Activated CD4-positive, alpha-beta memory T cell treated with anti-CD3 and anti-CD28 coated beads, Interleukin-2, amount 10 ng/mL, durations not matched to agents 7 days and 5 days (primary cell): ENCODE measurements at places on chromosomes 12 and 14. TPM values are rescaled to one million over a fixed set of nuclear protein-coding genes. Genes with fewer than 3 reads are reported as not detected.

DNA sequence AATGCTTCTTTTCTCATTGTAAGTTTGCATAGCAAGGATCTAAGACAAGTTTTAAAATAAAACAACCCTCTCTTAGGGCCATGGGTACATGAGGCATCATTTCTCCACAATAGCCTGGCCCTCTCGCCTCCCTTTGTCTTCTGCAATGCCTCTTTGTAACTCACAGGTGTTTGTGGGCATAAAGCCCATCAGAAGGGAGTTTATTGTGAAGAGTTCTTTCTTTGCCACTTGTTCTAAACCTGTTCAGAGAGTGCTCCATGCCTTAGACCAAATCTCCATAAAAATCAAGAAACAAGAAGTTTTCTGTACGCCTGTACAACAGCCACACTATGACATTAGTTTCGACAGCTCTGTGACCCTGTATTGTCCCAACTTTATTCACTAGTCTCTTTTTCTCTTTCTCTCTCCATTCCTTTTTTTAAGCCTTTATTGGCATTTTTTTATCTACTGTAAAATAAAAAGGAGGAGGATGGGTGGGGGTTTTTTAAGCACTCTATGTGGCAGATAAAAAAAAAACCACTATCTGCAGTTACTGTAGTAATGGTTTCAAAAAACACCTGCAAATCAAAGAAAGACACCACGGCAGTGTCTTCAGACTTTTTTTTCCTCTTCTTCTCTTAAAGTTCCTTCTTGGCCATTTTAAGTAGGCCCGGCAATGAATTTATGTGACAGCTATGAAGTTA, 1.6 kb downstream of the C12orf42 start:
- peak overlapping the region; percentile 33 for H3K4me3 ChIP-seq
- peaks cover 38% of the 10 kb centered on the region for H3K27me3 ChIP-seq
- H3K4me1 ChIP-seq = peaks cover 16% of the 10 kb centered on the region
- DNase-seq = no peak
- H3K36me3 ChIP-seq = no peaks in the 10 kb centered on the region
- H3K27ac ChIP-seq = no peak overlapping the region

- H3K27ac ChIP-seq = no peak overlapping the region
- H3K27me3 ChIP-seq = peaks cover 14% of the 10 kb centered on the region
- no peak for DNase-seq
- no peaks in the 10 kb centered on the region for H3K4me1 ChIP-seq
- no peak overlapping the region for H3K4me3 ChIP-seq
- H3K36me3 ChIP-seq = no peaks in the 10 kb centered on the region
Observed at GRCh38 chr14:104970231-104971068, 7.7 kb downstream of the AHNAK2 start.

DNA sequence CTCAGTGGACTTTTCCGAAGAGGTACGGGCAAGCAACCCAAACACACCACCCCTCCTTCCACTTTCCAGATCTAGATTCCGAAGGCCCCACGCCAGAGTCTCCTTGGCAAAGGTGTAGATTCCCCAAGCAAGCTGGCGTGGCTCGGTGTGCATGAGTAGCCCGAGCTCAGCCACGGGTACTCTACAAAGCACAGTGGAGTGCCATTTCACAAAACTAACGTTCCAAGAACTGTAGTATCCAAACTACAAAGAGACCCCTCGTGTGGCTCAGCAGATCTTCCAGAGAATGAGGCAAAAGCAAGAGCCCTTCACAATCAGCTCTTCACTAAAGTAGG, 72.1 kb downstream of the FOXN3 start:
- H3K4me3 ChIP-seq = no peak overlapping the region
- DNase-seq = no peak
- H3K4me1 ChIP-seq = peaks cover 10% of the 10 kb centered on the region
- H3K36me3 ChIP-seq = peaks cover 50% of the 10 kb centered on the region

- no peak for DNase-seq
- H3K4me1 ChIP-seq = peaks cover 19% of the 10 kb centered on the region
- H3K4me3 ChIP-seq = no peak overlapping the region
Observed at GRCh38 chr12:124490584-124491305, 76.7 kb downstream of the NCOR2 start.

The SLC6A15 gene
- total RNA-seq = not detected

- H3K4me3 ChIP-seq = no peak overlapping the region
- H3K4me1 ChIP-seq = no peaks in the 10 kb centered on the region
- no peaks in the 10 kb centered on the region for H3K36me3 ChIP-seq
- no peak overlapping the region for H3K27ac ChIP-seq
- DNase-seq = no peak
Observed at GRCh38 chr12:52533686-52534470, 13.7 kb upstream of the KRT5 start.

DNA sequence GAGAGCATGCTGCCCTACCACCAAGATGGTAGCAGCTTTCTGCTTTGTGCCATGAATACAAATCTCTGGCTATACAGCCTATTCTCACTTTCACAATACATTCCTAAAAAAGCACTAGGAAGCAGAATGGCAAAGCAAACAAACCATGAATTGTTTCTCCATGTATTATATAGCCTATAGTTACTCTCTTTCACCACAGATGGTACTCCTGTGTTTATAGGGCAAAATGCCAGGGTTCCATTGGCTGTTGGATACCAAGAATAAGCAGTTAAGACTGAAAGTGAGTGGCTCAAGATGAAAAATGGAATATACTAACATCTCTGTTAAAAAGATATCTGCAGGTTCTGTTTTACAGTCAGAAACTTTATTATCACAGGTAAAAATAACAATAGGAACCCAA, 11.1 kb downstream of the ARF3 start:
- H3K27me3 ChIP-seq = no peaks in the 10 kb centered on the region
- H3K36me3 ChIP-seq = peaks cover 13% of the 10 kb centered on the region
- H3K4me3 ChIP-seq = no peak overlapping the region
- no peak overlapping the region for H3K27ac ChIP-seq

The CLEC14A gene
- not detected for total RNA-seq

GRCh38 chr14:77623201-77623600, 6.8 kb upstream of the SPTLC2 start:
- no peaks in the 10 kb centered on the region for H3K36me3 ChIP-seq
- H3K4me3 ChIP-seq = no peak overlapping the region
- no peak for DNase-seq

The OR6C65 gene
- not detected for total RNA-seq

GRCh38 chr14:40847480-40847879, 759.2 kb upstream of the LRFN5 start:
- no peak for DNase-seq
- H3K27me3 ChIP-seq = no peaks in the 10 kb centered on the region
- no peaks in the 10 kb centered on the region for H3K36me3 ChIP-seq
- H3K4me3 ChIP-seq = no peak overlapping the region
- no peaks in the 10 kb centered on the region for H3K4me1 ChIP-seq

DNA sequence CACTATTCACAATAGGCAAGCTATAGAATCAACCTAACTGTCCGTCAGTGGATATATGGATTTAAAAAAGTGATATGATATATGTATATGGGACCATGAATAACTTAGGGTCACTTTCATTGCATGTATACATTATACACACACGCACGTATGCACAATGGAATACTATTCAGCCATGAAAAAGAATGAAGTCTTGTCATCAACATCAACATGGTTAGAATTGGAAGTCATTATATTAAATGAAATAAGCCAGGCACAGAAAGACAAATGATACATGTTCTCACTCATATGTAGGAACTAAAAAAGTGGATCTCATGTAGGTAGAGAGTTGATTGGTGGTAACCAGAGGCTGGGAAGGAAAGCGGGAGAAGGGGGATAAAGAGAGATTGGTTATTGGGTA, 234.3 kb downstream of the VRK1 start:
- no peak for DNase-seq
- H3K27me3 ChIP-seq = peaks cover 28% of the 10 kb centered on the region
- no peak overlapping the region for H3K4me3 ChIP-seq
- no peak overlapping the region for H3K27ac ChIP-seq
- H3K4me1 ChIP-seq = peaks cover 3% of the 10 kb centered on the region

The HCAR2 gene
- not detected for total RNA-seq

DNA sequence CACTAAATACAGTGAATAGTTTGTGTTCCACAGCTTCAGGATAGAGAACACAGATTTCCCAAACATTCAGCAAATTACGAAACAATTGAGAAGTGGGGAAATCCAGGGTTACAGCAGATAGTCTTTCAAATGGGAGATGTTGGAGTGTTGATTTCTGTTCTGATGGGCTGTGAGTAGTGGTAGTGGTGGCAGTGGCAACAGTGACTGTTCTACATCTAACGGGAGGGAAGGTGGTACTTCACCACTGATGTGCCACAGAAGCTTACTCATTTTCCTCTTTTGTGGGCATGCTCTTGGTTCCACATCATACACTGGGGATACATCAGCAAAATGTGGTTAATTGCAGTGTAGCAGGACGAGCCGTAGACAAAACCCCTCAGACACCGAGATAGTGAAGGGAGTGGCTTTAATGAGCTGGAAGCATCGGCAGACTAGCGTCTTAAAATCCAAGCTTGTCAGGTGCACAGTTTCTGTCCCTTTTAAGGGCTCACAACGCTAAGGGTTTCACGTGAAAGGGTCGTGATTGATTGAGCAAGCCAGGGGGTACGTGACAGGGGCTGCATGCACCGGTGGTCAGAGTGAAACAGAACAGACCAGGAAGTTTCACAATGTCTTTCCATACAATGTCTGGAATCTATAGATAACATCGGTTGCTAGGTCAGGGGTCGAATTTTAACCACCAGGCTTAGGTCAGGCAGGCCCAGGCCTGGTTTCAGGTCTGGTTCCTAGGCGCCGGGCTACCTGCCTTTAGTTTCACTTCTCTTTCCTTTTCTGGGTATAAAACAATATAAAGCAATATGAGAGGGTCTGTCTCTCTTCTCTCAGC, 330.6 kb upstream of the FBXO33 start:
- H3K4me3 ChIP-seq = no peak overlapping the region
- H3K27me3 ChIP-seq = no peaks in the 10 kb centered on the region
- no peaks in the 10 kb centered on the region for H3K36me3 ChIP-seq
- no peak for DNase-seq
- peaks cover 7% of the 10 kb centered on the region for H3K4me1 ChIP-seq

The BCL2L14 gene
- 13.0 TPM for total RNA-seq

The C14orf132 gene
- total RNA-seq = 1.2 TPM

DNA sequence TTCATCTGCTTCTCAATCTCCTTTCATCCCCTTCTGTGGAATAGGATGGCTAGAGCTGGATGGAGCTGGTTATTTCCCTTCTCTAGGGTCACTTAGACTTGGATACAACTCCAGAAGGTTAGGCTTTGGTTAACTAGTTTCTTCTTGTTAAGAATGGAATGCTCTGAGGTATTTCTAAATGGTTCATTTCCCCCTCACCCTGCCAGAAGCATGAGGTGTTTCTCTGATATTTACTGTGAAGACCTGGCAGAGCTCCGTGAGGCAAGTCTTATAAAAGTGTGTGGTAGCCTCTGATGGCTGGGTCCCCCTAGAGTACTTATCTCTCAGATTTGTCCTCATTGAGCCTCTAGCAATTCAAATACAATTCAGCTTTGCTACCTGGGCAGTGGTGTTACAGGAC, 207.9 kb downstream of the SLC16A7 start:
- no peaks in the 10 kb centered on the region for H3K36me3 ChIP-seq
- DNase-seq = no peak
- no peak overlapping the region for H3K27ac ChIP-seq

DNA sequence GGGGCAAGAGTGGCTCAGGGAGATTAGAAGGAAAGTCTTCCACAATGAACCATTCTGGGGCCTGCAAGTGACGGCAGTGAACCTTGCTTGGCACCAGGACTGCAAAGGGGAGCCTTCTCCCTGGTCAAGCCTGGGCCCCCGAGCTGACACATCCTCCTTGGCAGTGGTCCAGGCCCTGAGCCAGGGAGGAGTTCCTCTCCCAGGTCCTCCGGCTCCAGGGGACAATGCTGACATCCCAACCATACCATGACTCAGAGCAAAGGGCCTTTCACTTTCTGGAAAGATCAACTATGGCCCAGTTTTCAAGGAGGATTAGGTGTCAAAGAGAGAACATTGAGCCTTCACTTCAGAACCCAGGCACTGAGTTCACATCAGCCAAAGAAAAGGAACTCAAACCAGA, 756.5 kb upstream of the TBX3 start:
- no peaks in the 10 kb centered on the region for H3K27me3 ChIP-seq
- no peak overlapping the region for H3K27ac ChIP-seq
- H3K4me3 ChIP-seq = no peak overlapping the region
- no peaks in the 10 kb centered on the region for H3K36me3 ChIP-seq
- no peaks in the 10 kb centered on the region for H3K4me1 ChIP-seq
- no peak for DNase-seq

DNA sequence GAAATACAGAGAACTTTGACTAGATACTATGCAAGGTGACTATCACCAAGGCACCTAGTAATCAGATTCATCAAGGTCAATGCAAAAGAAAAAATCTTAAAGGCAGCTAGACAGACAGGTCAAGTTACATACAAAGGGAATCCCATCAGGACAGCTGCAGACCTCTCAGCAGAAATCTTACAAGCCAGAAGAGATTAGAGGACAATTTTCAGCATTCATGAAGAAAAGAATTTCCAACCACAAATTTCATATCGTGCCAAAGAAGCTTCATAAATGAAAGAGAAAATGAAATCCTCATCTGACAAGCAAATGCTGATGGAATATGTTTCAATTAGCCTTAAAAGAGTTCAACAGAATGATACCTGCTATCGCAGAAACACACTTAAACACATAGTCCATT, 913.7 kb downstream of the RPS29 start:
- no peak overlapping the region for H3K4me3 ChIP-seq
- no peaks in the 10 kb centered on the region for H3K4me1 ChIP-seq
- H3K27ac ChIP-seq = no peak overlapping the region
- no peaks in the 10 kb centered on the region for H3K36me3 ChIP-seq

DNA sequence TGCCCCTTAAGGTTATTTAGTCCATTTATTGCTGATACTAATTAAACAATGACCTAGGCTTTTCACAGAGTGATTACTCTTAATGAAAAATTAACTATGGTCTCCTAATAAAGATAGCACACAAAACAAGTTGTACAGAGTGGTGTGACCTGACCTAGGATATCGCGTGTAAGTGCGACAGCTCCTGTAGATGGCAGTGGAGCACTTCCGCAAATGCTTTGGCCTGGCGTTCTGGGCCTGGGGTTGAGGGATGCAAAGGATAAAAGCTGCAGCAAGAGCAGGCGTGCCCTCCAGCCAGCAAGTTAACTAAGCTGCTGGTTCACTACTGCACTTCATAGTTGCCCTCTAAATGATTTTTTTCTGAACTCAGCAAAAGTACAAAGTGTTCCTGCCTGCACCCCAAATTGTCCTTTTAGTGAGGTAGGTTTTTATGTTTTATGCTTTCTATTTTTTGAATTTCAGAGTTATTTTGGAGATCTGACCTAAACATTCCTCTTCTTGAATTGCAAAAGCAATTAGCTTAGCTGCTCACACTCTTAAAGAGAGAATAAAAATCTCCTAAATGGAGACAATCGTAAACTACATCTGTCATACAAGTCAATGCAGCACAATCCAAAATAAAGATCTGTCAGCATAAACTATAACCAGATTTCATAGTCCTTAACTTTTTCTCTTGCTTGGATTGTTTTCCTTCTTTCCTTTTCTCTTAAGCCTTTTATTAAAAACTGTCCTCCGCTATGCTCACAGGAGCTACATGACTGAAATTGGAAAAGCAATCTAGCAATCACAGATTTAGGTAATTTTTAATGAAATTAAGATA, 379.6 kb downstream of the LRIG3 start:
- H3K4me3 ChIP-seq = no peak overlapping the region
- H3K27ac ChIP-seq = no peak overlapping the region
- DNase-seq = peak; percentile 20
- no peaks in the 10 kb centered on the region for H3K36me3 ChIP-seq
- no peaks in the 10 kb centered on the region for H3K27me3 ChIP-seq
- no peaks in the 10 kb centered on the region for H3K4me1 ChIP-seq
